ENCODE measurements at places on chromosomes 13 and 19. TPM values are rescaled to one million over a fixed set of nuclear protein-coding genes. Genes with fewer than 3 reads are reported as not detected.
A peak's percentile ranks its signal among the peaks of the same experiment; 100 is the strongest.

Gene GZMM
- total RNA-seq: 0.60 TPM

DNA sequence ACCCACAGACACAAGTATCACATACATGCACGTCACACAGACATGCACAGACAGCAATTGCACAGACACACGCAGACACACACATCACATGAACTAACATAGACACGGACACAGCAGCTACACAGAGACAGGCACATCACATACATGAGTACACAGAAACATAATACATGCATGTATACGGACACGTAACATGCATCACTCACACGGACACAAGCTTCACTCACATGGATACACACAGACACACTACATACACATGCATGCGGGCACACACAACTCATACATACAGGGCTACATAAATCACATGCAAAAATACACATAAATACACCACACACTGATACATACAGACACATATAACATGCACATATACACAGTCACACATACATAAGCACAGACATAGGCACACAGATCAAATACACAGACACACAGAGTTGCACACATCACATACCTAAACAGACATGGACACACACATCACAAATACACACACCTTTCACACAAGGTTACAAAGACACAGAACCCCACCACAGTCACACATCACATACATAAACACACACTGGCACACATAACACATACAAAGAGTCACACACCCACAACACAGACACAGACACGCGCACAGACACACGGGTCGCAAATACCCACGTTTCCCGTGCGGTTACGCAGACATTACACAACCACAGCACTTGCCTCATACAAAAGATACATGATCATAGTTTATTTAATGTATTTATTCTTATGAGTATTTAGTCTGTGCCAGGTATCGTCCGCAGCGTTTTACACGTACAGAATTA is 1.1 kb upstream of the LMTK3 start:
- no peak for DNase-seq

Gene PGLYRP1
- total RNA-seq: not detected

GRCh38 chr19:15944401-15944800 is 4.4 kb upstream of the OR10H4 start:
- DNase-seq: no peak

- no peak for DNase-seq
These were observed 2.4 kb downstream of the IRF3 start for GRCh38 chr19:49663224-49663623.

- no peak for DNase-seq
These were observed 483.8 kb upstream of the SLITRK6 start for GRCh38 chr13:86283031-86283430.

Gene IZUMO2
- 3.5 TPM for total RNA-seq

Gene IRGC
- not detected for total RNA-seq

Gene CGB3
- not detected for total RNA-seq

GRCh38 chr13:102933122-102933521 is 87.3 kb downstream of the ERCC5 start:
- DNase-seq: no peak

DNA sequence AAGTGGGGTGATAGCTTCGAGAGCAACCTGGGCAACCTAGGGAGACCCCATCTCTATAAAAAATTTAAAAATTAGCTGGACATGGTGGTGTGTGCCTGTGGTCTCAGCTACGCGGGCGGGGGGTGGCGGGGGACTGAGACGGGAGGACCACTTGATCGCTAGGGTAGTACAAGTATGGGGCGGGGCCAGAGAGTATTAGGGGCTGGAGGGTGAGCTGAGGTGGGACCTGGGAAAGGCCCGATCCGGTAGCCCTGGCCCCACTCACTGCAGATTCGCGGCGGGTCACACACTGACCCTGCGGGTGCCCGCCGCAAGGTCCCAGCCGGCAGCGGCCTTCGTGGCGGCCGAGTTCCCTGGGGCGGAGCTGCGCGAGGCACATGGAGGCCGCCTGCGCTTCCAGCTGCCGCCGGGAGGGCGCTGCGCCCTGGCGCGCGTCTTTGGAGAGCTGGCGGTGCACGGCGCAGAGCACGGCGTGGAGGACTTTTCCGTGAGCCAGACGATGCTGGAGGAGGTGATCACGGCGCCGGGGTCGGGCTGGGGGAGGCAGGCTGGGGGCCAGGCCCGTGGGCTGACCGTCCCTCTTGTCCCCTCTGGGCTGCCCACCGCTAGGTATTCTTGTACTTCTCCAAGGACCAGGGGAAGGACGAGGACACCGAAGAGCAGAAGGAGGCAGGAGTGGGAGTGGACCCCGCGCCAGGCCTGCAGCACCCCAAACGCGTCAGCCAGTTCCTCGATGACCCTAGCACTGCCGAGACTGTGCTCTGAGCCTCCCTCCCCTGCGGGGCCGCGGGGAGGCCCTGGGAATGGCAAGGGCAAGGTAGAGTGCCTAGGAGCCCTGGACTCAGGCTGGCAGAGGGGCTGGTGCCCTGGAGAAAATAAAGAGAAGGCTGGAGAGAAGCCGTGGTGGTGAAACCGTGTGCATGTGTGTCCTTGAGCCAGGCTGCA is 2.0 kb upstream of the ARHGAP45 start:
- DNase-seq: peak; percentile 80

Gene CACNG6
- 2.5 TPM for total RNA-seq

Gene CARM1
- total RNA-seq: 126 TPM
